Activated naive CD8-positive, alpha-beta T cell treated with anti-CD3 and anti-CD28 coated beads, Interleukin-2, amount 50 U/mL, for 24 hours (primary cell): ENCODE measurements at places on chromosomes 2 and 18.
A peak's percentile ranks its signal among the peaks of the same experiment; 100 is the strongest.

- no peak for DNase-seq
These were observed 46.7 kb upstream of the LRRTM1 start for GRCh38 chr2:80351231-80351630.

- DNase-seq: no peak
These were observed 115.1 kb downstream of the NAB1 start for GRCh38 chr2:190763901-190764514.

DNA sequence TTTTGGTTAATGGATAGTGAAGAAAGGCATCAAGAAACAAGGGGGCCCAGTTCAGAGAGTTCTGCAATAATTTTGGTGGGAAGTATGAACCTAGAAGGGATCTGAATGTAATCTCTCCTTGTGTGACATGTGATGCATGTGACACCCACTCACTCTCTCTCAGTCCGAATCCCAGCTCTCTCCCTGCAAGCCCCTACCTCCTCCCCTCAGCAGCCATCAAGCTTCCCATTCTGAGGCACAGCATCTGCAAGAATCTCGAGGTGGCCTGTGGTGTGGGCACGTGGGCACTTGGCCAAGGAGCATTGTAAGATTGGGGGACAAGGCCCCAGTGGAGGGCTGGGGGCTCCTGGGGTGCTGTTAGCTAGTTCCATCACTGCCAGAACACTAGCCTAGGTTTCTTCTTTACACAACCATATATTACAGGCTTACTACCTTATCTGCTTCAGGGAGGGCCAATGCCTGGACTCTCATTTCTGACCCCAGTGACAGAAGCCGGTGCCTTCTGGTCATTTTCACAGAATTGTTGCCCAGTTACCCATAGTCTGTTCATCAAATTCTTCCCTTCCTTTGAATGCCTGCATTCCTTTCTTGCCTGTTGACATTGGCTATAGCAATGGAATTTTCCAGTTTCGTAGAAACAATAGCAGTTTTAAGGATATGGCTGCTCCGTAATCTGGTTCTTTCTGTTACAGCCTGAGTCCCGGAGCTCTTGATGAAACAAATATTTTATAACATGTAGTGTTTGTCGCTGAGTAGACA lies 13.3 kb upstream of the LCLAT1 start:
- no peak for DNase-seq

- DNase-seq: no peak
These were observed 293.5 kb downstream of the ARHGAP15 start for GRCh38 chr2:143422681-143423080.

DNA sequence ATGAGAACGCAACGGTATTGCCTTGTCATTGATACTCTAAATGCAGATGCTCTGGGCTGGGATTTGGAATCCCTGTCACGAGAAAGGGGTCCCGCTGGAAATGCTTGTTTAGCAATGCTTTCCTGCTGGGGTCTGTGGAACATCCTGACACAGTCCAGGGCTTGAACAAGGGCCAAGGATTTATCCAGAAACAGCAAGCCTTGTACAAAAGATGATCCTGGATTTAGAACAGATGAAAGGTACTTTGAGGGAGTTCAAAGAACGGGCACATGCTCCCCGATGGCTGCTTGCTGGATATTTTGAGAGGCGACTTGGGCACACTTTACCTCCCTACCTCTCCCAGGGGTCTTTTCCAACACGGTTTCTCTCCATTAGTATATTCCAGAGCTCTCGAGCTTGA lies 108.1 kb upstream of the CELF4 start:
- DNase-seq: no peak

DNA sequence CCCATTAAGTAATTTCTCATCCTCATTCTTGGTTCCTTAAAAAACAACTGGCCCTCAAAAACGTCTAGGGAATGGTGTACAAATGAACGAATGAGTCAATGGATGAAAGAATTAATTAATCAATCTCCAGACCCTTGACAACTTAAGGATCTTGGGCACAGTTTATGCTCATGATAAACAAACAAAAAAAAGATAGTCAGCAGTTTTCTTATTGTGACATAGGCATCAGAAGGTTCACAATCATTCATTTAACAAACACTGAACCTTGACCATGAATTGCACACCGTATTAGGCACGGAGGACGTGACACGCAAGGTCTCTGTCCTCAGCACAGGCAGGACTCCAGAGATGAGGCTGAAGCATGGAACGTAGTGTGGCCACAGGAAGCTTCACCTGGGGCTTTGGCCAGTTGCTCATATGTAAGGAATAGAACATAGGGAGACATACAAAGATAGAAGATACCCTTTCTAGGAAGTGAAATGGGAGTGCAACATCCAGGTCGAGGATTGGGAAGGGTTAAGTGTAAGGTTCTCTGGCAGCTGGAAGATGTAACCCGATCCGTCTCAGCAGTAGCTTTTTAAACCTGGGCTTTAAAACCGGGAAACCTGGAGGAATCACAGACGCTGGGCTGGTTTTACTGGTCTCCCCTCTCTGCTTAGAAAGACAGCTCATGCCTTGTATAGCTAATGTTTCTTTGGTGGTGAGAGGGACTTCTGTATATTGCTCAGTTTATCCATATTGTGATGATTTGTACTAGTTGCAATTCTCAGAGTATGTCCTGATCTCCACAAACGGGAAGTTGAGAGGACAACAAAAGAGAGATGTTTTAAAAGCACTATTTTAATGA lies 8.9 kb upstream of the LTBP1 start:
- no peak for DNase-seq

DNA sequence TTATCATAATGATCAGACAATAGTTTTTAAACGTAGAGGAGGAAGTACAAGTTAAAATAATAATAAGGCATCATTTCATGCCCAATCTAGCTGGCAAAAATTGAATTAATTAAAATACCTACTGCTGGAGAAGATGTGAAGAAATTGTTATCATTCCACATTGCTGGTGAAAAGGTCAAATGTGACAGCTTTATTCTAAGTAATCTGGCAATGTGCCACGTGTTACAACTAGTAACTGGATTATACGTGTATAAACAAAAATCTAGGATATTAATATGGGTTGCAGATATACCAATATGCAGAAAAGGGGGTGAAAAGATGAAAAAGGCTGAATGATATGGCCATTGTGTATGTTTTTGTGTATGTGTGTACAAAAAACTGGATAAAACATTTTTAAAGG lies 32.4 kb downstream of the SMAD2 start:
- DNase-seq: no peak

- no peak for DNase-seq
These were observed 70.3 kb upstream of the ZNF521 start for GRCh38 chr18:25422230-25422629.

GRCh38 chr2:222973237-222973636 lies 78.8 kb upstream of the KCNE4 start:
- DNase-seq: no peak

DNA sequence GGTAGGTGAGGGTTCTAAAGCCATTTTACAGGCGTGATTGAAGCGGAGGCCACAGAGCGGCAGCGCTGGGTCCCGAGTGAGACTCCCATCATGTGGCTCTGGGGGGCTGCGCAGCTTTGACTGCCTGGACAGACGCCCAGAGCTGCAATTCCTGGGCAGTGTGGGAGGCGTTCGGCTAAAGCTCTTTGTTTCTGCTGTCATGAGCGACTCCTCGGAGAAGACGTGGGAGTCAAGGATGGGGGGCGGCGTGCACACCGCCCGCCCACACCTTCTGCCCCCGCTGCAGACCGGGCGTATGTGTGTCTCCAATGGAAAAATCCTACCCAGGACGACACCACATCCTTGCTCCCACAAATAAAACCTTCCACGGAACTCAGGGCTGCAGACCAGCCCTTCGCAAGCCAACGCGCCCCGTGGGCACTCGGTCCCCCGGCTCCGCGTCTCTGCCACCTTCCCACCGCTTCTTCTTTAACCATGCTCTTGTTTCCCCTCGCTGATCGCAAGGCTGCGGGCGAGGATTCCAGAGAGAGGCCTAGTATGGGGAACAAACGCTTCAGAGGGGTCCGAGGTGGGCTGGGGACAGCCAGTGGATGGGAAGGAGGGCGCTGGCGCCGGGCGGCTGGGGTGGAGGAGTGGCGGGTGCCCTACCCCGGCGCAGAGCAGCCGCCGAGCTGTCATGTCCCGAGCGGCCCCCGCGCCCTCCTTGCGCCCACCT lies 680 bp upstream of the LBH start:
- peak; percentile 48 for DNase-seq

GRCh38 chr2:40147360-40147759 lies 304.5 kb downstream of the SLC8A1 start:
- no peak for DNase-seq

DNA sequence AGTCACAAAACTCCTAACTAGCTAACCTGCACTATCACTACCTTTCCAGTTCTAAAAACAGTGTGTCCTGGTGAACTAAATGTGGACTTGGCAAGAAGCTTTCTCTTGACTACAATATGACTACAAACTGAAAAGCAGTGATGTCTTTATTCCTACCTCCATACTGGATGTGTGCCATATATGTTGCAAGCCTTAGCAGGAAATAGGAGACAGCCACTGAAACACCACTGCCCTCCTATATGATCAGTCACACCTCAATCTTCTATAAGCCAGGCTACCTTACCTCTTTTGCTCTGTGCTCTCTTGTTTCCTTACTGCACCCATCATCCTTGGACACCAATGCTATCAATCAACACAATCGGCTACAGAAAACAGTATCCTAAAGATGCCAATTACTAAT lies 34.1 kb downstream of the SS18 start:
- DNase-seq: no peak

DNA sequence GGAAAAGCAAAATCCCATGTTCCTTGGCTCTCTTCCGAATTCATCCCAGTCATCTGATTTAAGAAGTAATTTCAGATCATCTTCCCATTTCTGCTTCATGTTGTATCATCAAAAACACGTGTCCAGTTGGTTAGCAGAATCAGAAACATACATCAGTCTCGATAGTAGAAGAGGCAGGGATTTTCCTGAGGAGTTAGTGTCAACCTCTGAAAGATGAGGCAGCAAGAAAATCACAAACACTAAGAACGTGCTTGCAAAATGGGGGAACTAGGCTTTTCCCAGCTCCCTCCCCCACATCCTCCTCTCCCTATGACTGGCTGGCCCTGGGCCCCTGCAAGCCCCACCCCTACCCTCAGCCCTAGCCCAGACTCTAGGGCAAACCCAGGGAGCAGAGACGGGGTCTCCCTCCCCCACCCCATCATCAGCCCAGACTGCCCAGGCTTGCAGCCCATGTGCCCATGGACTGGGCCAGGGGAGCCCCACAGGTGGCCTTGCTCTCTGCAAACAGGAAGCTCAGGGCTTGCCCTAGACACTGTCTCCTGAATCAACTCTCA lies 161.0 kb upstream of the ID2 start:
- no peak for DNase-seq

GRCh38 chr2:187174582-187174981 lies 273.5 kb downstream of the CALCRL start:
- no peak for DNase-seq

- no peak for DNase-seq
These were observed 78.0 kb upstream of the MGAT5 start for GRCh38 chr2:134175834-134176233.

DNA sequence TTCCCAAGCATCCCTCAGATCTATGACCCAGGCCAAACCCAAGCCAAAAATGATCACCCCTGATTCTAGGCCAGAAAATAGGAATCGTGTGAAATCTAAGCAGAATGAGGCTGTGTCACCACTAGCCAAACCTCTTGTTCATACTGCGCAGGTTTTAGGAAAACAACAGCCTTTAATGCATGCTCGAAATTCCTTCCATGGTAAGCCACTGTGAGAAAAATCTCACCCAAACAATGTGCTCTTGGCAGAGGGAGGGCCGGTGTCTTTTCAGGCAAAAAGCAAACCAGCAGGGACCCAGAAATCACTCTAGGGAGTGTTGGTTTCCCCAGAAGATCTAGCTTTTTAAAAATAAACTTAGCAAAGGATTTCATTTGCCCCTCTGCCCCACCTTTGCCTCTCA lies 71.2 kb upstream of the FOSL2 start:
- DNase-seq: no peak

DNA sequence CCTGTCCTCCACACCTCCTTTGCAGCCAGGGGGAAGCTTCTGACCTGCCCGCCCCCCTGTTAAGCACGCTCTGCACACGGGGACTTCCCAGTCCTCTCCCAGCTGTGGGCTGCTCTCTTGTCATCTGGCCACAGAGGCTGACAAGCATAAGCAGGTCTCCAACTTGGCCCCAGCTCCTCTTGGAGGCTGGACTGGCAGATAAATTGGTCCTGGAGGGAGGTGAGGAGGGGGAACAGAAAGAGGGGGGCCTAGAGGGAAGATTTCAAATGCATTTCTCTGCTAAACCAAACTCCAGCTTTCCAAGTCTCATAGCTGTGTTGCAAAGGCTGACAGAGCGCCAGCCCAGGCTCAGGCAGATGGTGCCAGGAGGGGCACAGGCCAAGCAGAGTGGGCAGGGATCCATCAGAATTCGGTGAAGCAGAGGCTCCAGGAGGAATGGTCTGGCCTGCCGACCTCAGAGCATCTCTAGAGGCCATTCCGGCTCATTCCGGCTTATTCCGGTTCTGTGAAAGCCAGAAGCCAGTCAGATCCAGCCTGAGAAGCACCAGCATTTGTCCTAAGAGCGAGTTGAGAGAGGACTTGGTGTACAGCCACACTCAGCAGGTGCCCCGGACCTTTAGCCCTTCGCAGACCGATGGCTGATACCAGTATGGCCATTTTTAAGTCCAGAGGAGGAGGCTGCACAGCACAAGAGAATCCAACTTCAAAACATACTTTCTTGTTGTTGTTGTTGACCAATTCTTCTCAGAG lies 508.9 kb upstream of the MYT1L start:
- DNase-seq: no peak

GRCh38 chr2:48707466-48707865 lies 48.1 kb downstream of the LHCGR start:
- no peak for DNase-seq

DNA sequence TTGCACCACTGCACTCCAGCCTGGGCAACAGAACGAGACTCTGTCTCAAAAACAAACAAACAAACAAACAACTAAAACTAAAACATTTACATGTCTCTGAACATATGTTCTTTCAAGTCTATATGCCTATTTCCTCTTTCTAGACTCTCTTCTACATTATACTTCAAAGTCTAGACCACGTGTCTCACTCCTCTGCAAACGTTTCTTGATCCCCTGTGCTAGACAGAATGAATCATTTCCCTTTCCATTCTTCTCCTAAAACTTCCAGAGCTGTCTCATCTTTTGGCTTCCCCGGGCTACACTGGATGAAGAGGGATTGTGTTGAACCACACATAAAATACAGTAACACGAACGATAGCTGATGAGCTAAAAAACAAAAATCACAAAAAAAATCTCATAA lies 67.1 kb downstream of the BAZ2B start:
- no peak for DNase-seq

GRCh38 chr2:227509076-227509475 lies 37.1 kb downstream of the AGFG1 start:
- DNase-seq: no peak

GRCh38 chr18:64127172-64127571 lies 21.7 kb downstream of the LINC00305 start:
- DNase-seq: no peak

DNA sequence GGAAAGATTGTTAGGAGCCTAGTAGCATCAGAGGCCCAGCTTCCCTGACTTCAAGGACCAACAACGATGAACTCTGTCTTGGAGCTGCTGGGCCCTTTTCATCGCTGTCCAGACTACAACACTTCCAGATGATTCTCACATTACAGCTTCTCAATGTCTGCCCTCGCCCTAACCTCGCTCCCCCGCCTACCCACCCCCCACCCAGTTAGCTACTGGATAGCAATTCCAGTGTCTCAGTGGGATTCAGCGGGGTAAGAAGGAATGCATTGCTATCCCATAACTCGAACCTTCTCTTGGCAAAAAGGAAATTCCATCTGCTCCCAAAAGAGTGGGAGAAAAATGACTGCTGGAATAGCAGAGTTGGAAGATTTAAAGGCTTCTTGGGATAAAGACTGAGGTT lies 65.0 kb downstream of the RPL37A start:
- no peak for DNase-seq
